ENCODE measurements at places on chromosomes 5 and 9. TPM values are rescaled to one million over a fixed set of nuclear protein-coding genes. Genes with fewer than 3 reads are reported as not detected.
A peak's percentile ranks its signal among the peaks of the same experiment; 100 is the strongest.

DNA sequence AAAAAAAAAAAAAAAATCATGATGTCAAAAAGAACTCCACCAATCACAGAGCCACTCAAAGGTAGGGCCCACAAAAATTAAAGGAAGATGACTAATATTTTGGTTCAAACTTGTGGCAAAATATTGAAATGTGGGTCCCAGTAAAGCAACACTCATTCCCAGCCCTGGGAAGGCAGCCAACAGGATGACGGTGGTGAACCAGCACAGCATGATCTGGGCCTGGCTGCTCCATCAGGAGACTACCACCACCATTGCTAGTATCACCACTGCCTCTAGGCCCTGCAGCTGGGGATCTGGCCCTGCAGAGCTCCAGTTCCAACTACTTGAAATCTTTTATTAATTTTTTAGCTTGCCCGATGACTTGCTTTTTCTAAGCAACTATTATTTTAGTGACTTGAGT lies 206.8 kb upstream of the ITGA1 start:
- no peak for DNase-seq

DNA sequence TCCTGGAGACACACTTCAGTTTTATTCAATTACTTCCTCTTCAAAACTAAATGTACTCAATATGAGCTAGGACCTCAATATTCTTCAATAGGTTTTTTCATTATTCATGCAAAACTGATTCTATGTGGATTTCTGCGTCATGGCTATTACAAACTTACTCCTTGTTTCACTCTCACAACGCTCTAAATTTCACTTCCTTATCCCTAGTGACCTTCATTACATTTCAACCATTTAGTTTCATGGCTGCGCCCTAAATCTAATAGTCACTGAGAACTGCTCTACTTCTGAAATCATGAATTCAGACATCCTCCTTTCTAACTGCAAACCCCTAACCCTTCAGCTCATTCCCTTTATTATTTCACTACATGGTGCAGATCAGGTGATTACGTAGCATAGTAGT lies 93.9 kb downstream of the SLC25A46 start:
- no peak for DNase-seq

OTULINL gene
- total RNA-seq: 2.5 TPM

POLK gene
- total RNA-seq: 12.8 TPM

GRCh38 chr9:121709798-121710197 lies 58.4 kb downstream of the DAB2IP start:
- no peak for DNase-seq

- DNase-seq: no peak
Measured at GRCh38 chr9:88922091-88922490, 69.2 kb upstream of the S1PR3 start.

SMIM33 gene
- total RNA-seq: not detected

- DNase-seq: no peak
Measured at GRCh38 chr9:95096381-95096780, 221.1 kb downstream of the FANCC start.

GRCh38 chr5:136132087-136132486 lies 558 bp upstream of the SMAD5 start:
- no peak for DNase-seq

- peak; percentile 37 for DNase-seq
Measured at GRCh38 chr5:137516251-137516797, 17.2 kb upstream of the SPOCK1 start.

DNA sequence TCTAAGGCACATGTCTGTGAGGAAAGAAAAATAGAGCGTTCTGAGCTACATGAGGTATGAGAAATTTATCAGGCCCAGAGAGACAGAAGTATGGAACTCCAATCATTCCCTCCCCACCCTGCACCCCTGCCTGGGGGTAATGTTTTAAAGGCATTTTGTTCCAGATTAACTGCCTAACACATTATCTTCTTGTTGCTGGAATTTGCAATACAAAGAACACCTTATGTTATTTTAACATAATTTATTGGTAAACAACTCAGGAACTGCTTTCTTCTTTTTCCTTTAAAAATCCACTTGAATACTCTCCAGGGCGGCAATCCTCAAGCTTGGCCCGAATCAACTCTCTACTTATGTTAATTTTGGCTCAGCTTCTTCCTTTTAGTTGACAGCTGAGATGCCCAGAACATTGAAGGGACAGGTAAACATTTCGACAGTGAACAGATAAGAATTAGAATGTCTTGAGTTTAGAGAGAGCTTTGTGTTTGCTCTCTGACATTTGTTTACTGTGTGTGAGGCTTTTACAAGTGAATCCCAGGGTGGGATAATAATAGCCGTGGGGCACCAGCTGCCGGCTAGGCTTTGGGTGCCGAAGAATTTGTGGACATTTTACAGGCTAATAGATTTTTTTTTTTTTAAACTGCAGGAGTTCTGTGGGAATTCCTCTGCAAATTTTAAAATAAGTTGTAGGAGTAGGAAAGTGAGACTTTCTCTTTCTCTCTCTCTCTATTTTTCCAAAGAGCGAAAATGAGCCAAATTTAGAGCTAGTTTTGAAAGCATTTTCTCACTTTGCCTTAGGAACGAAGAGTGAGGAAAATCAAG lies 96.4 kb upstream of the TAF11L2 start:
- no peak for DNase-seq

SUSD3 gene
- total RNA-seq: not detected

GRCh38 chr5:127428748-127429147 lies 88.7 kb upstream of the PRRC1 start:
- DNase-seq: no peak

DNA sequence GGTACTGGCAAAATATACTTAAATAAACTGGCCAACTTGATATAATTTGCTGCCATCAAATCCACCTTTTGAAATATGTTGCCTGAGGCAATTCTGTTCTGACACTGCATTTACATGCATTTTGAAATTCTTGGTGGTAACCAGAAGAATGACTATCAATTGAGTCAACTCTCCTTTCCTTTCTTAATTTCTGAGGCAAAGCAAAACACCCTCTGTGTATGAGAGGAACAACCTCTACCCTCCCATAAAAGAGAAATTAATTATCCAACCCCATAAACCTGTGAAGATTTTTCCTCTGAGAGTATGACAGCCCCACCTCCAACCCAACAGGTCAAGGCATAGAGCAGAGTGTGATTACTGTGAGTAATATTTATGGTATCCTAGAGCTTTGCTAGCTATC lies 286.8 kb downstream of the NR2F1-AS1 start:
- peak; percentile 29 for DNase-seq

DNA sequence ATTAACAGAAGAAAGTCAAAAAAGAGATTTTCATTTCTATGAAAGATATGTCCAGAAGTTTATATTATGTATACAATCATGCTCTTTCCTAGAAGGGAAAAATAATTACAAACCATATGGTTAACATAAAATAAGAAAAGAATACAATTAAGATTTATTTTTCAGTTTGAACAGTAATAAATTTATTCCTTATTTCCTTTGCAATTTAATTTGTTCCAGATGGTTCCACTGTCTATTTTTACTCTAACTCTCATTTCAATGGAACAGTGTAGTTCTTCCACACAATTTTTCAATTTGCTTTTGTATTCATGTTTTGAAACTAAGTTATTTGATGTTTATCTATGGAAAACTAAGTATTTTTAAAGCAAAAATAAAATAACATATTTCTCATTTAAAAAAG lies 1026.3 kb downstream of the TAF11L14 start:
- no peak for DNase-seq

INSL6 gene
- total RNA-seq: not detected

GRCh38 chr5:177132136-177133095 lies 1.2 kb upstream of the NSD1 start:
- no peak for DNase-seq

C5orf46 gene
- not detected for total RNA-seq

- no peak for DNase-seq
Measured at GRCh38 chr9:15304632-15305031, 2.4 kb downstream of the TTC39B start.

GRCh38 chr5:81183811-81184748 lies 49.0 kb upstream of the CKMT2 start:
- DNase-seq: no peak

GRCh38 chr5:108919591-108920326 lies 172.1 kb downstream of the FER start:
- DNase-seq: no peak

ZCCHC10 gene
- total RNA-seq: 7.8 TPM

SV2C gene
- not detected for total RNA-seq

- no peak for DNase-seq
Measured at GRCh38 chr9:99257723-99258389, 35.8 kb downstream of the SEC61B start.

- DNase-seq: no peak
Measured at GRCh38 chr9:137456061-137456863, 2.9 kb downstream of the NSMF start.

GRCh38 chr9:123967323-123967722 lies 37.4 kb upstream of the DENND1A start:
- no peak for DNase-seq

DNA sequence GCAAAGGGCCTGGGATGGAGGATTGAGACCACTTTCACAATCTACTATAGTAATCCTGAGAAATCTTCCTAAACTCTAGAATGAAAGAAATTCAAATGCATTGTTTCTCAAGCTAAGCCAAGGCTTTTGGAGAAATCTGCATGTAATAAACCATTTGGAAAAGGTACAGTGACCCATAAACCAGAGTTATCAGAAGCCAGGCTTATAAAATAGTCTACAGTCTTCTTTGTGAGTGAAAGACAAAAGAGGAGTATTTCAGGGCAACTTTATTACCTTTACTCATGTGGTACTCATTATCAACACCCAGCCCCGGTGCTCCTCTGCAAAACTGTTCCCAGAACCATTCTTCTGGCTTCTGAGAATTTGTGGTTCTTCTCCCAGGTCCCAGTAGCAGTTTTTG lies 87.0 kb downstream of the GALNT10 start:
- DNase-seq: no peak

ZNF300 gene
- total RNA-seq: 2.4 TPM

DNA sequence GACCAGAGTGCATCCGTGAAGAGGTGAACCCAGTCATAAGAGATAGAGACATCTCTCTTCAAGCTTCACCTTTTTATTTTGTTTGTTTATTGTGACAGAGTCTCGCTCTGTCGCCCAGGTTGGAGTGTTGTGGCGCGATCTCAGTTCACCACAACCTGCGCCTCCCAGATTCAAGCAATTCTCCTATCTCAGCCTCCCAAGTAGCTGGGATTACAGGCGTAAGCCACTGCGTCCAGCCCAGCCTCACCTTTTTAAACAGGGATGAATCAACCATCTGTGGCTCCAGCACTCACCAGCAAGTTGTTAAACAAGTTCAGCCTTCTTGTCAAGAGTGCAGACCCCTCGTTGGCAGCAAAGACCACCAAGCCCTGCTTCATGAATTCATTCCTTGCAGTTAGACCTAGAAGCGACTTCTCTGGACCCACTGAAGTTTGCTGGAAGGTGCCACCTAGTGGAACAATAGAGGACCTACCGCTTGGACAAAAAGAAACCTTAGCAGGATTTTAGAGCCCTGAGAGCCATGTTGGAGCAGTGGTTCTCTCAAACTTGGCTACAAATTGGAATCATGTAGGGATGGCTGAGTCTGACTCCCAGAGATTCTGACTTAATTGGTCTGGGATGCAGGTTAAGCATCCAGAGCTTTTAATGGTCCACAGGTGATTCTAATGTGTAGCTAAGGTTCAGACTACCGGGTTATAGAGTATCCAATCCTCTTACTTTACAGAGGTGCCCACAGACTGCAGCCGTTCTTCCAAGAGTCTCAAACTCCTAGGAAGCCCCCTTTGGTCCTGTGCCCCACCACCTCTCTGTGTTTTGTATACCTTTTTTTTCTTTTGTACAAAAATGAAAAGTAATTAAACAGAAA lies 10.5 kb upstream of the GALNT10 start:
- peak; percentile 45 for DNase-seq
